Activated naive CD8-positive, alpha-beta T cell treated with anti-CD3 and anti-CD28 coated beads, Interleukin-2, amount 10 ng/mL, durations not matched to agents 7 days and 5 days (primary cell): ENCODE measurements at places on chromosomes 13 and 19. TPM values are rescaled to one million over a fixed set of nuclear protein-coding genes. Genes with fewer than 3 reads are reported as not detected.

Gene ICAM4
- total RNA-seq, result 1.2 TPM

Gene SCEL
- not detected for total RNA-seq

Gene TMEM190
- total RNA-seq, result not detected

DNA sequence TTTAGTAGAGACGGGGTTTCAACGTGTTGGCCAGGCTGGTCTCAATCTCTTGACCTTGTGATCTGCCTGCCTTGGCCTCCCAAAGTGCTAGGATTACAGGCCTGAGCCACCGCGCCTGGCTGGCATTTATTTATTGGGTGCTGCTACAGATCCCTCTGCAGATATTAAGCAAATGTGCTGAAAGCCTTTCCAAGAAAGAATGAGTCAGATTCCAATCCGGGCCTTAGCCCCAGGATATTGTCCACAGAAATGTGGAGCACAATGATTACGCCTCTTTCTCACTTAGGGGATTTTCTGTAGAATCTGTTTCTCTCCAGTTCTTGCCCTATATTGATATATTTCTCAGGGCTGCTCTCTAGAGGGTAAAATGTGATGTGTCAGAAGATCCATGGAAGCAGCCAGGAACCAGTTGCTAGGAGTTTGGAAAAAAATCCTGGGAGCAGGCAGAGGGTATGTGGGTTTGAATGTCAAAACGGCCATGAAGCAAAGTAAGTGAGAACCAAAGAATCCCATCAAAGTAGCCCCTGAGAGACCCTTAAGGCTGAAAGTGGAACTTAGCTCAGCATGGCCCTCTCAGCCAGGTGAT, 24.8 kb upstream of the IGFL4 start:
- no peak for DNase-seq

DNA sequence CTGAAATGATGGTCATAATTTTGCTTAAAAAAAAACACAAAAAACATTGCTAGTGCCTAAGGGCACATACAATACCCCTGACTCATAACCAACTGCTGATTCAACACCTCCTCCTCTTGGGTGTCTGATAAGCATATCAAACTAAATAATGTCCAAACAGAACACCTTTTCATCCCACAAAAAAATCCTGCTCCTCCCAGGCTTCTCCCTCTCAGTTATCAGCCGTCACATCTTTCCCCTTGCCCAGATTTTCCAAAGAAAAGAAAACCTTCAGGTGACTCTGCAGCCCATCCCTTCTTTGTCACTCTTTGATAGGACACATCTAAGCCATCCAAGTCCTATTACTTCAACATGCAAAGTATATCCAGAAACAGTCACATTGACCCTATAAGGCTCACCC, 46.9 kb downstream of the ABCC4 start:
- no peak for DNase-seq

DNA sequence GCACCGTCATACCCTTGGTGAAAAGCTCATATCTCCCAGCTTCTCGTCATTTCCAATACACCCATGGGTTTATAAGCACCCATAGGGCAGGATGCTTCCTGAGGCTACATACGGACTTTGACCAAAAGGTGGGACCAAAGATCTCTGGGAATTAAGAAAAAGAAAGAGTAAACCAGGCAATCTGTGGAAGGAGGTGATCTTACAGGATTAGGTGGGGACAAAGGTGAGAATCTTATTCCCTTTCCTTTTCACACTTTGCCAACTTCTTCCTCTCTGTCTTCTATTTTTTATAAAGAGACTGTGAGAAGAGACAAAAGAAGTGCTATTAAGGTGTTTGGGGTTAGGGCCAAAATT, 172.0 kb downstream of the DLEU7 start:
- no peak for DNase-seq

DNA sequence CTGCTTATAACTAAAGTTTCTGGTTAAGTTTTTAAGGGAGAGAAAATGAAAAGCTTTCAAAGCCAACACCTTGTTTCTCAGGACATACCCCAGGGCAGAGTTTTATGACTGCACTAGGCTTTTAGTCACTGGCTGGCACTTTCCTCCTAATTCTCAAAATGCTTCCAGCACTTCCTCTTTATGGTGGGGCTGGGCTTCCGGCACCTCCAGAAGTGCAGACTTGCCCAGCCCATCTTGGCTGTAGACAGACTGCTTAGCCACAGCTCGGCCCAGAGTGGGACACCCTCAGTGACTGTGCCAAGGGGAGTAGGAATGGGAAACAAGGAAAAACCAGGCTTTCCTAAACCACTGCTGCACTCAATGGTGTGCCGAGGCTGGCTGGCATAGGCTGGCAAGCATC, 23.2 kb upstream of the GTF3A start:
- no peak for DNase-seq

GRCh38 chr19:55208880-55209692, at the start of gene PTPRH:
TSS of gene PTPRH (minus strand) at chr19:55209501. CDS start at chr19:55209433, 68 bp downstream.
- no peak for DNase-seq

DNA sequence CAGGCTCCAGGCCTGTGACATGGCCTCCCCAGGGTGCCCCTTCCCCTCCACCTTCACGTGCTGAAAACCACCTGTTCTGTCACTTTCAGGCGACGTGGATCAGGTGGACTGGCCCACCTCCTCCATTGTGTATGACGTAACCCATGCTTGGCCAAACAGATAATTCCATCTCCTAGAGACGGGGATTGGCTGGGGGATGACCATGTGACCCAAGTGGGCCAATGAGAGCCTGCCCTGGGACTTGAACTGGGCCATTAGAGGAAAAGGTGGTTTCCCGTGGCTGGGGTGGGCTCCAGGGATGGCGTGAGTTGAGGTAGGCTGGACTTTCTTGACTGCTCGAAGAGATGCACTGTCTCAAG, 3.6 kb upstream of the ADAMTSL5 start:
- DNase-seq, result no peak

DNA sequence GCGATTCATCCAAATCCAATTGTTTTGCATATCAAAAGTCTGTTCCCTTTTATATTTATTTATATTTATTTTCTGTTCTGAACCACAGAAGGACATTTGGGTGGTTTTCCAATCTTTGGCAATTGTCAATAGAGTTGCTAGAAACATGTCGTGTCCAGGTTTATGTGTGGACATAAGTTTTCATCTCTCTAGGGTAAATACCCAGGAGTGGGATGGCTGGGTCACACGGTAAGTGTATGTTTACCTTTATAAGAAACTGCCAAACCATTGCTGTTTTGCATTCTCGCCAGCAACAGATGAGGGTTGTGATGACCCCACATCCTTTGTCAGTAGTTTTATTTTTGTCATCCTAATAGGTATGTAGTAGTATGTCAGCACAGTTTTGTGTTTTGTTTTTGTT, 12.5 kb downstream of the AP1M1 start:
- no peak for DNase-seq

DNA sequence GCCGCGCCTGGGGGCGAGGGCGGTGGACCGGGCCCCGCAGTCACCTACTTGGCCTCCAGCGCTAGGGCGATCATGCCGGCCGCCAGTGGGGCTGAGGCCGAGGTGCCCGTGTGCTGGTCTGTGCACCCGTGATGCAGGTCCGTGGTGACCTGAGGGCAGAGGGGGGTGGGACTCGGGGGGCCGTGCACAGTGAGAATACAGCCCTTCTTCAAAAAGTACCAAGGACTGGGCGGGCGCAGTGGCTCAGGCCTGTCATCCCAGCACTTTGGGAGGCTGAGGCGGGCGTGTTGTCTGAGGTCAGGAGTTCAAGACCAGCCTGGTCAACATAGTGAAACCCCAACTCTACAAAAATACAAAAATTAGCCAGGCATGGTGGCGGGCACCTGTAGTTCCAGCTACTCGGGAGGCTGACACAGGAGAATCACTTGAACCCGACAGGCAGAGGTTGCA, 5.0 kb upstream of the C19orf25 start:
- no peak for DNase-seq

- no peak for DNase-seq
These were observed 5.1 kb upstream of the MKNK2 start for GRCh38 chr19:2055931-2056836.

DNA sequence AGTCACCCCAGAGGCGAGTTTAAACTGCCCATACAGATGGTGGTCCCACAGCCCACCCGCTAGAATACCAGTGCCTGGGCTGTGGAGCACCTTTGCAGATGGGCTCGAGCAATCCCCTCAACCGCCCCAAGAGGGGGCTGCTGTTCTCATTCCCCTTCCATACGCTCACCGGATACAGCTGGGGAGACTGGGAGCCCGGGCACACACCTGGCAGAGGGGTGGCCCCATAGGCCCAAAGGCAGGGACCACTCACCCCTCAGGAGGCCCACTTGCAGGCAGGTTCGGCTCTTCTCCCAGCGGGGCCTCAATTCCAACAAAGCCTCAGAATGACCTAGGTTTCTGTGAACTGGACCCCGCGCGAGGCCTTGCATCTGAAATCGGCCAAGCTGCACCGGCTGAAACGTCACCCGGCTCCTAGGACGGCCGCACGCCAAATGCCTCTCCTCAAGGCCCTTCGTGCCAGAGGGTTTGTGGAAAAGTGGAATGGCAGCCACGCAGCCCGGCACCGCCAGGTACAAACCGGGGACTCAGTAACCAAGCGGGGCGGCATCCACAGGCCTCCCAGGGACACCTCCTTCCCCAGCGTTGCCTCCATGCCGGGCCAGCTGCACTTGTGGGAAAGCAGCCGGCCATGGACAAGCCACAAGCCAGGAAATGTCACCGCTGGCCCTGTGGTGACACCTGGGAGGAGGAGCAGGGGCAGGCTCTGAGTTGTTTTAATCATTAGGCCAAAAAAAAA, 18.7 kb downstream of the MLLT1 start:
- peak; percentile 61 for DNase-seq

GRCh38 chr13:30841154-30841553, 64.9 kb upstream of the MEDAG start:
- DNase-seq, result no peak

DNA sequence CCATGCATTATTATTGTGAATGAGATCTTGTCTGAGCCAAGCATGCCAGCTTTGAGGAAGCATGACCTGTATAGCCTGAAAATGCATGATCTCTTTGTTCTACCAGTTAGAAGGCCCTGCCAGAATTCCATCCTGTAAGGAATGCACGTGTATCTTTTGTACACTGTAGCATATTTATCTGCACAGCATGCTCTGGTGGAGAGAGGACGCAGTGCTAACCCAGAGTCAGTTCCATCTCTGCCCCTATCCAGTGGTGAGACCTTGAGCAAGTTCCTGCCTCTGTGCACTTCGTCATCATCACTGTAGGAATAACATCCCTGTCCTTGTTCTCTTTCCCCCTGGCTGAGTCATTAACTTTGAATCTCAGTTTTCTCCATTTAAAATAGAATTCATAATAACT, 233.8 kb downstream of the SLC7A1 start:
- DNase-seq, result no peak

- no peak for DNase-seq
These were observed 151.0 kb downstream of the DCT start for GRCh38 chr13:94328381-94329041.

GRCh38 chr13:50549221-50549942, 294.1 kb downstream of the DLEU7 start:
- no peak for DNase-seq

GRCh38 chr13:56351041-56351440, 789.7 kb upstream of the PRR20A start:
- no peak for DNase-seq

- no peak for DNase-seq
These were observed 1.6 kb downstream of the MISP3 start for GRCh38 chr19:14073925-14074838.

DNA sequence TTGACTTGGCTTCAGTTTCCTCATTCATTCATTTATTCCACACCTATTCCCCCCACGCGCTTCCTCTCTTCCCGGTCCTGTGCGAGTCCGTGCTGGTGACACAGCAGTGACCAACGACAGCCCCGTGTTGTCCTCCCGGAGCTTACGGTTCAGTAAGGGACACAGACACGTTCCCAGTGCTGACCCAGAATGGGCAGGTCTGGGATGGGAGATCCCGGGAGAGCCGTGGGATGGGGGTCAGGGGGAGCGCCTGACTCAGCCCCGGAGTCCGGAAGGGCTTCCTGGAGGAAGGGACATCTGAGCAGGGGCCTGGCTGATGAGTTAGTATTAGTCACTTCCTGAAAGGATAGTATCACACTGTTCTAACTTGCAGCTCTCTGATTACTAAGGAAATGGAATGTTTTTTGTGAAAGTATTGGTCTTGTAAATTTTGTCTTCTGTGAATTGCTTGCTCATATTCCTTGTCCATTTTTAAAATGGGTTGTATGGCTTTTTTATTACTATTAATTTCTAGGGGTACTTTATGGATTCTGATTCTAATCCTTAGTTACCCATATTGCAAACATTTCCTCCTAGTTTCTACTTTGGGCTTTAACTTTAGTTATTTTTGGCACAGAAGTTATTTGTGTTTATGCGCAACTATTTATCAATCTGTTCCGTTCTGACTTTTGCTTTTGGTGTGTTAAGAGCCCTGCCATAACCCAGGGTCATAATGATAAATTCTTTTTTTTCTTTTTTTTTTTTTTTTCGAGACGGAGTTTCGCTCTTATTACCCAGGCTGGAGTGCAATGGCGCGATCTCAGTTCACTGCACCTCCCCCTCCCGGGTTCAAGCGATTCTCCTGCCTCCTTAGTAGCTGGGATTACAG, 708 bp upstream of the ERCC1 start:
- DNase-seq, result peak; percentile 59

GRCh38 chr19:28134311-28134710, 1078.6 kb downstream of the UQCRFS1 start:
- DNase-seq, result no peak

GRCh38 chr19:30873003-30873402, 476.2 kb downstream of the TSHZ3 start:
- DNase-seq, result no peak

DNA sequence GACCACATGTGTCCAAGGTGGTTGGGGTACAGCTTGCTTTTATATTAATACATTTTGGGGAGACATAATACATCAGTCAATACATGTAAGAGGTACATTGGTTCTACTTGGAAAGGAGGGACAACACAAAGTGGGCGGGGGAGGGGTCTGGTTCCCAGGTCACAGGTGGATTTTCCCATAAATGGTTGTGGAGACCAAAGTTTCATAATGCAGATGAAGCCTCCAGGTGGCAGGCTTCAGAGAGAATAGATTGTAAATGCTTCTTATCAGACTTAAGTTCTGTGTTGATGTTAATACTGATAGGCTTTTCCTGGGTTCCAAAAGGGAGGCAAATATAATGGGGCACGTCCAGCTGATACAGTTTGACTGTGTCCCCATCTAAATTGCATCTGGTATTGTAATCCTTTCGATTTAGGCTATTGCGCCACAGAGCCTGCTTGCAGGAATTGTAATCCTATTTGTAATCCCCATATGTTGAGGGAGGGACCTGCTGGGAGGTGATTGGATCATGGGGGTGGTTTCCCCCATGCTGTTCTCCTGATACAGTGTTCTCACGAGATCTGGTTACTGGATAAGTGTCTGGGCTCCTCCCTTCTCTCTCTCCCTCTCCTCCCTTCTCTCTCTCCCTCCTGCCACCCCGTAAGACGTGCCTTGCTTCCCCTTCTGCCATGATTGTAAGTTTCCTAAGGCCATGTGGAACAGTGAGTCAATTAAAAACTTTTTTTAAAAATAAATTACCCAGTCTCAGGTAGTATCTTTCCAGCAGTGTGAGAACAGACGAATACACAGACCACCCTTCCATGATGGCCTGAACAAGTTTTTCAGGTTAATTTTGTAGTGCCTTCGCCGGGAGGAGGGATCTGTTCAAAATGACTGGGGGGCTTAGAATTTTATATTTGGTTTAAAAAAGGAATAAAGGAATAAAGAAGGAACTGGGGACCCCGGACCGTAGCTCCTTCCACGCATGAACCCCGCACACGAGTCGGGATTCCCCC, 44.9 kb downstream of the ZNF823 start:
- DNase-seq, result no peak
